ENCODE measurements at places on chromosomes 11 and 22.

- H3K27ac ChIP-seq = no peak overlapping the region
- no peak for DNase-seq
- H3K4me1 ChIP-seq = peaks cover 40% of the 10 kb centered on the region
- H3K4me3 ChIP-seq = peak overlapping the region; percentile 53
- H3K36me3 ChIP-seq = peaks cover 20% of the 10 kb centered on the region
- peaks cover 33% of the 10 kb centered on the region for H3K27me3 ChIP-seq
These were observed 398 bp upstream of the CRACR2B start for GRCh38 chr11:827146-827896.

DNA sequence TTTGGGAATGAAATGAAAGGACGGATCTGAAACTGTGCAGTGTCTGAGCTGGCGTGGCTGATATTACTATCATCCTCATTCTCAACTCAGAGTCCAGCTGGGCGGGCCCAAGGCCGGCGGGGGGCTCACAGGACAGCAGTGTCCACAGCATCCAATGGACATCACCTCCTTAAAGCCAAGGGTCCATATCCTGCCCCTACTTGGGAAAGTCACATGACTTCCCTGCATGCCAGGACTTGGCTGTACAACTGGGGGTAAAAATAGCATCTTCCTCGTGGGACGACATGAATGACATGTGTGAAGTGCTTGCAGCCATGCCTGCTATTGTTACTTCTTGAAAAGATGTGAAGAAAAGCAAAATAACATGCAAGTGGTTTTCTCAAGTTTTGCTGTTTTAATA, 82.3 kb downstream of the TRMU start:
- peaks cover under 1% of the 10 kb centered on the region for H3K36me3 ChIP-seq
- no peaks in the 10 kb centered on the region for H3K27me3 ChIP-seq
- H3K4me3 ChIP-seq = no peak overlapping the region
- peaks cover 13% of the 10 kb centered on the region for H3K4me1 ChIP-seq
- DNase-seq = no peak
- H3K27ac ChIP-seq = no peak overlapping the region

- DNase-seq = no peak
- H3K4me1 ChIP-seq = peaks cover 8% of the 10 kb centered on the region
- H3K27ac ChIP-seq = no peak overlapping the region
- H3K4me3 ChIP-seq = no peak overlapping the region
These were observed 1.1 kb upstream of the ALG8 start for GRCh38 chr11:78140392-78141077.

DNA sequence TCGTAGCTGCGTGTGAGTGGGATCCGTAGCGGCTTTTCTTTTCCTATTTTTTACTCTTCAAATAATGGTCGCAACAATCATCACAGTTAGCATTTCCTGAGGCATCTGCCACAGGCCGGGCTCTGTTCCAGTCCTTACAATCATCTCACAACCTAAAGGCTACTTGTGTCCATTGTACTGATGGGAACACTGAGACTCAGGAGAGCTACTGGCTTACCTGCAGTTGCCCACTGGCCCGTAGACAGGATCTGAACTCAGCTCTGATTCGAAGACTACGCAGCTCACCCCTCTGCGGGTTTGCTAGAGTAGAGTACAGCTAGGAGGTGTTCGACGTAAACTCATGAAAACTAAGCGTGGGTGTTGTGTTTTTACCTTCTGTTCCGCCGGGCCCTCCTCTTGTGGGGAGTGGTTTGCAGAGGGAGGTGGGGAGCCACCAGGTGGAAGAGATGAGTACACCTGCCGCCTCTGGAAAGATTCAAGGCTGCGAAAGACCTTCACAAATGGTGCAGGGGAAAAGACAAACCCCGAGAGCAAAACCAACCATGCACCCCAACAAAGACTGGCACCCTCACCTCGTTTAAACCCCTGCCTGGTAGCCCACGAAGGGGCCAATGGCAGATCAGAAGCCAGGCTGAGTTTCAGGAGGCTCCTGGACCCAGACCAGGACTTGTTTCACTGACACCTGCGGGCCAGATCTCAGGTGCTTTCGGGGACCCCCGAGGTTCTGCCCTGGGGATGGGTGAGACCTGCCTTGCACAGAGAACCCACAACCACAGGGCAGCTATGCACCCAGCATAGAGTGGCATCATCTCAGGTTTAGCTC, 18.3 kb upstream of the RFPL3 start:
- no peaks in the 10 kb centered on the region for H3K36me3 ChIP-seq
- DNase-seq = no peak
- no peaks in the 10 kb centered on the region for H3K4me1 ChIP-seq
- no peak overlapping the region for H3K4me3 ChIP-seq
- H3K27me3 ChIP-seq = no peaks in the 10 kb centered on the region

DNA sequence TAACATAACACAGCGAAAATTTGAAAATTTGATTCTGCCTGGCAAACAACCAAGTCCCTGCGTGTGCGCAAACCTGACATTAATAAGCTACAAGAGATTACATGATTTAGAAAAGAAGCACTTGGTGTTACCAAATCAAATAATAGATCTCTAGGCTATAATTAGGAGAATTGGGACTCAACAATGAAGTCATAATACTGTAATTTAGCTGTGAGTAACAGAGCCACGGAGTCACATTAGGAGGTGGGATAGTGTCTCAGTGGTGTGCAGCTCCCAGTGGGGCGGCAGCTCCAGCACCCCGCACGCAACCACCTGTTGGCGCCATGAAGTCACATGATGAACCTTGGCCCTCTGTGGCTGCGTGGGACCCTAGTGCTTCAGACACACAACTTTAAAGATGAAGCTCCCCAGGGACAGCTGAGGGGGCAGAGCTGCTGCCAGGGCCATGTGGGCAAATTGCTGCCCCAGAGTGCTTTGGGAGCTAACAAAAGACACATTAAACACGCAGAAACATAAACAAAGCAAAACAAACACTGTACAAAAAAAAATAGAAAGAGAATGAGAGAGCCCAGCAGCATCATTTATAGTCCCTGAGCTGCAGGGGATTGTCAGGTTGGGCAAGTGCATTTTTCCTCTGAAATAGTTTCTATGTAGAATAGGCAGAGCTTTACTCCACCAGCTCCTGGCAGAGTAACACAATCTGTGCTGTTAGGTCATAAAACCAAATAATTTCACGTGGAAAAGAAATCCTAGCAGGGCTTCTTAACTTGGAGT, 605.6 kb downstream of the SOX6 start:
- no peak for DNase-seq
- H3K36me3 ChIP-seq = no peaks in the 10 kb centered on the region
- H3K4me3 ChIP-seq = no peak overlapping the region

DNA sequence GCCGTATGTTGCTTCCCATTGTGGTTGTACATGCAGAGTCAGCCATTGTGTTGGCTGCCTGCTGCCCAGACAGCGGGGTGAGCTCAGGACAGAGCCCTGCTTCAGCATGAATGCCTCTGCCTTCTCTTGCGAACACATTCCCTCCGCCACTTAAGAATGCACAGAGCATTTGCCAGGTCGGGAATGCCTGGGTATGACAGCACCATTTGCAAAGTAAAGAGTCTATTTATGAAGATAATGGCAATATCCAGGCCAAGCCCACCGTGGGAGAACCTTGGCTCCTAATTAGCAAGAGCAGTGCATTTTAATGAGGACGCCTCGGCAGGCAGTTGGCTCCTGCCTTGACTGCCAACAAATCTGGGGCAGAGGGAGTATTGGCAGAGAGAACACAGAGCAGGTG, 62.5 kb upstream of the SORL1 start:
- H3K27ac ChIP-seq = no peak overlapping the region
- H3K36me3 ChIP-seq = no peaks in the 10 kb centered on the region
- H3K27me3 ChIP-seq = no peaks in the 10 kb centered on the region
- no peak for DNase-seq
- peaks cover 3% of the 10 kb centered on the region for H3K4me1 ChIP-seq

- H3K27ac ChIP-seq = no peak overlapping the region
- no peak for DNase-seq
- no peaks in the 10 kb centered on the region for H3K27me3 ChIP-seq
- no peaks in the 10 kb centered on the region for H3K4me1 ChIP-seq
These were observed 99.7 kb upstream of the SYT13 start for GRCh38 chr11:45385844-45386243.

GRCh38 chr11:32121012-32121411, 30.1 kb downstream of the RCN1 start:
- H3K27ac ChIP-seq = no peak overlapping the region
- no peaks in the 10 kb centered on the region for H3K4me1 ChIP-seq
- DNase-seq = no peak
- H3K27me3 ChIP-seq = no peaks in the 10 kb centered on the region
- no peaks in the 10 kb centered on the region for H3K36me3 ChIP-seq

GRCh38 chr11:5277807-5278382, 8.2 kb upstream of the HBE1 start:
- H3K27ac ChIP-seq = no peak overlapping the region
- H3K4me3 ChIP-seq = no peak overlapping the region
- no peak for DNase-seq
- no peaks in the 10 kb centered on the region for H3K27me3 ChIP-seq
- no peaks in the 10 kb centered on the region for H3K4me1 ChIP-seq

DNA sequence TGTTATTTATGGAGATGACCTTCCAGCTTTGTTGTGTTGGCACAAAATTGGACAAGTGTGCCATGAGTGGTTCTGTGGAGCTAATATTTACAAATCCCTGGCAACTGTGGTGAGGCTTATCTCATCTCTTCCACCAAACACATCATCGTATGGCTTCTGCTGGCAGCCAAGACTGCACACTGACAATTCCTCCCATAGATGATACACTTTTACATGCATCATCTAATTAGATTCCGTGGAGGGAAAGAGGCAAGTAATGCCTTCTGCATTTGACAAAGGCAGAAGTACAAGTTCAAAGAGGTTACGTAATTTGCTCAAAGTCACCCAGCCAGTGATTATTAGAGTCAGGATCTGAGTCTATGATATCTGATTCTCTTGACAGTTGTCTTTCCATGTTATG, 62.7 kb upstream of the KIRREL3 start:
- no peak for DNase-seq
- H3K27me3 ChIP-seq = no peaks in the 10 kb centered on the region
- H3K4me3 ChIP-seq = no peak overlapping the region
- H3K4me1 ChIP-seq = no peaks in the 10 kb centered on the region

GRCh38 chr11:12237381-12237784, 127.0 kb downstream of the MICAL2 start:
- no peak overlapping the region for H3K4me3 ChIP-seq
- H3K27me3 ChIP-seq = no peaks in the 10 kb centered on the region
- H3K27ac ChIP-seq = peak overlapping the region; percentile 56
- peaks cover 6% of the 10 kb centered on the region for H3K36me3 ChIP-seq

GRCh38 chr11:83054001-83054400, 17.7 kb downstream of the RAB30 start:
- no peak overlapping the region for H3K27ac ChIP-seq
- H3K4me3 ChIP-seq = no peak overlapping the region
- no peak for DNase-seq

- no peaks in the 10 kb centered on the region for H3K27me3 ChIP-seq
- no peak for DNase-seq
These were observed 511 bp downstream of the DGKZ start for GRCh38 chr11:46347637-46348311.

DNA sequence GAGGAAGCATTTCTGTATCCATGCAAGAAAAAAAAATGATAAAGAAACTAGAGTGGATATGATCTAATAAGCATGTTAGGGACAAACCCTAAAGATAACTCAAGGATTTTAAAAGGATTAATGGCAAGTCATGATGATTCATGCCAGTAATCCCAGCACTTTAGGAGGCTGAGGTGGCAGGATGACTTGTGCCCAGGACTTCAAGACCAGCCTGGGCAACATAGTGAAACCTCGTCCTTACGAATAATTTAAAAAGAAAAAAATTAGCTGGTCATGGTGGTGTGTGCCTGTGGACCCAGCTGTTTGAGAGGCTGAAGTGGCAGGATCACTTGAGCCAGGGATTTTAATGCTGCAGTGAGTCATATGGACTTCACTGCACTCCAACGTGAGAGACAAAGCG, 145.5 kb upstream of the BLID start:
- H3K36me3 ChIP-seq = no peaks in the 10 kb centered on the region
- H3K4me3 ChIP-seq = no peak overlapping the region
- DNase-seq = no peak

DNA sequence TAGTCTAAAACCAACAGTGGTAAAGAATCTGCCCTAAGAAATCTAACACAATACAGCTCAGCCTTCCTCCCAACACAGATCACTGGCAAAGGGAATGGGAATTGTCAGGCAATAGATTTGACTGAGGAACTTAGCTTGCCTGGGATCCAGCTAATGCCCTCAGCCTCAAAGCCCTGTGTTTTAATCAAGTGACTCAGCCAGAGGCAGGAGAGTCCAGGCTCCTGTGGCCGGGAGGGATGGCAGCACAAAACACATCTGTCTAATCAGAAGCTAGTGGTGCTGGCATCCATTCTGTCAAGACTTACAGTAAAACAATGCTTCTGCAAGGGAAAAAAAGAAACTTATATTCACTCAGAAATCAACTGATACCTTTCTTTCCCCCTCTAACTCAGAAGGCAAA, 5.6 kb downstream of the SYTL2 start:
- no peak overlapping the region for H3K27ac ChIP-seq
- H3K27me3 ChIP-seq = no peaks in the 10 kb centered on the region
- no peak overlapping the region for H3K4me3 ChIP-seq

DNA sequence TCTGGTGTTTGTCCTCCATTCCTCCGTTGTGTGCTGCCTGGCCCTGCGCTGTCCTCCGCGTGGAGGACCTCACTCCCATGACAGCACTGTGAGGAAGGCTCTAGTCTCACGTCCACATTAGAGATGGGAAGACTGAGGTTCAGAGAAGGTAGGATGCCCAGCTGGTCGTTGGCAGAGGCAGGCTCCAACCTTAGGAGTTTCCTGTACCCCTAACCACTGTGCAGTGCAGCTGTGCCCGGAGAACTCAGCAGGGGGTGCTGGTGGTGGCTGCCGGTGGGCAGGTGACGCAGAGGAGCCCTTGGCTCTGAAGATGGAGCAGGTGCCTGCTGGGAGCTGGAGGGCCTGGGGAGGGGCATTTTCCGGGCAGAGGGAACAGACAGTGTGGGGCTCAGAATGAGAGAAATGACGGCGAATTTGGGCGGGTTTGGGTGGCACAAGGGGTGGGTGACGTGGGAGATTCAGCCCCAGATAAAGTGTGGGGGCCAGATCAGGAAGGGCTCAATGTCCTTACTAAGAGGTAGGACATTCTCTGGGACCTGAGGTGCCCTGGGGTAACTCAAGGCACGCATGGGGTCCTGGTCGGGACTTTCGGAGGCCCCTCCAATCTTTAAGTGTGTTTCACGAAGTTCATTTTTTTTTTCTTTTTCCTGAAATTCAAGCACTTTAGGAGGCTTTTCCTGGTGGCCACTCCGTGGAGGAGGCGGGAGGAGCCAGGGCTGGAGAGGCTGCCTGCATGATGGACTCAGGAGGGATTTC, 535.0 kb downstream of the TBC1D22A start:
- H3K27me3 ChIP-seq = no peaks in the 10 kb centered on the region
- DNase-seq = no peak
- no peaks in the 10 kb centered on the region for H3K36me3 ChIP-seq

DNA sequence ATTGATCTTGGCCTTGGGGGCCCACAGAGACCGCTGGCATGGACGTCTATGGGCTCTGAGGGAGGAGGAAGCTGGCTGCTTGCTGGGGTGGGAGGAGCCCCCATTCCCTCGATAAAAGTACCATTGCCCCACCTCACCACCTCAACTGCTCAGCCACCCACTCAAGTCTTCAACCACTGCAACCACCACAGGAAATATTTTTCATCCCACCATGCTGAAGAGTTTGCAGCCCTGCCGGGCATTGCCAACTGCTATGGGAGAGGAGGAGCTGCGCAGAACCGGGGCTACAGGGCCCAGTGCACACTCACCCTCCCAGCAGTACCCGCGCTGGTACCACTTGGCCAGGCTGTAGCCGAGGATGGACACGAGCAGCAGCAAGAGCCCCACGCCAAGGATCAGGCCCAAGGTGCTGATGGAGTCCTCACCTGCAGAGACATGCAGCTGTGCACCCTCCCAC, 29.2 kb downstream of the IL10RA start:
- no peak overlapping the region for H3K27ac ChIP-seq
- H3K27me3 ChIP-seq = no peaks in the 10 kb centered on the region
- H3K36me3 ChIP-seq = no peaks in the 10 kb centered on the region
- no peaks in the 10 kb centered on the region for H3K4me1 ChIP-seq
- no peak for DNase-seq

Measured in trophoblast cell (in vitro differentiated cells and primary cell).